ENCODE measurements at places on chromosomes 3 and 15. TPM values are rescaled to one million over a fixed set of nuclear protein-coding genes. Genes with fewer than 3 reads are reported as not detected.

DNA sequence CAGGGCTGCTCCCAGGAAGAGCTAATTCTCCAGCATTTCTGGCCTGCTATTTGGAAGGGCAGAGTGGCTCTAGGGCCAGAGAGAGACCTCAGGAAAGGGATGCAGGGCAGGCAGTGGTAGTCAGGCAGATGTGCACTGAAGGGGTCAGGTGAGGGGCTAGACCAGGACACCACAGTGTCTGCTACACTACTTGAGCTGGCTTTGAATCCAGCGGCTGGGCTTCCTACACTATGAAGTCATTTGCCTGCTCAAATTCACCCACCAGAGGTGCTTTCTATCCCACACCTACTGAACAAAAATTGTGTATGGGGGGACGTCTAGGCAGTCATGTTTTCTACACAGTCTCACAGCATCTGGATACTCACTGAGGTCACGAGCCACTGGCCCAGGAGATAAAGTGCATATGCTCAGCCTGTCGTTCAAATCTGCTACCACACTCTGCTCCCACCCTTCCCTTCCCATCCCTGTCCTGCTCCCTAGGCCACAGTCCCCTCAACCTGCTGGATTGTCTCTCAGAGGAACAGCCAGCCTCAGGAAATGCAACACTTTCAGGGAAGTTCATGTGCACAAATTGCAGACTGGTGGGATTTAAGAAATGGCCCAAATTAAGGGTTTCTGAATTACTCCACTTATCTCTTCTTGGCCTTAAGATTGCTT, 49.9 kb upstream of the SLC6A11 start:
- H3K4me3 ChIP-seq: no peak overlapping the region
- no peaks in the 10 kb centered on the region for H3K4me1 ChIP-seq
- peaks cover 33% of the 10 kb centered on the region for H3K27me3 ChIP-seq
- no peaks in the 10 kb centered on the region for H3K36me3 ChIP-seq
- no peak overlapping the region for H3K27ac ChIP-seq

DNA sequence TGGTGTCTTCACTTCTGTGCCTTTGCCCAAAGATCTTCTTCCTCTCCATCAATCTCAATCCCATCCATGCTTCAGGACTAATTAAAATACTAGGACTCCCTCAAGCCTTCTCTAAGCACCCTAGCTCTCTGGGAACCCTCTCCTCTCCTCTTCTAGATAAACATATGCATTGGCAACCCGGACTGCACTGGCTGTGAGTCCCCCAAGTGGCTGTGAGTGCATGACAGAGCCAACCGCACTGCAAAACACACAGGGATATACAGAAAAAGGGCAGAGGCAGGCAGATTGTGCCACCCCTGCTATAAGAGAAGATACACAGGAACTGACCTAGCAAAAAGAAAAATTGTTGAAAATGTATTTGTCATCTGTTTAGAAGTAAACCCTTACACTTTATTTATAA, 457.1 kb downstream of the MFSD1 start:
- no peaks in the 10 kb centered on the region for H3K4me1 ChIP-seq
- H3K4me3 ChIP-seq: no peak overlapping the region
- no peak overlapping the region for H3K27ac ChIP-seq

- H3K4me3 ChIP-seq: no peak overlapping the region
- no peaks in the 10 kb centered on the region for H3K4me1 ChIP-seq
- H3K36me3 ChIP-seq: no peaks in the 10 kb centered on the region
- no peaks in the 10 kb centered on the region for H3K27me3 ChIP-seq
These were observed 569.8 kb downstream of the VGLL3 start for GRCh38 chr3:86420990-86421739.

GRCh38 chr15:90075420-90076289, 26.6 kb downstream of the IDH2 start:
- DNase-seq: no peak
- H3K4me1 ChIP-seq: peaks cover 8% of the 10 kb centered on the region
- no peak overlapping the region for H3K27ac ChIP-seq
- no peaks in the 10 kb centered on the region for H3K27me3 ChIP-seq
- peaks cover 55% of the 10 kb centered on the region for H3K36me3 ChIP-seq

GRCh38 chr3:40780291-40780924, 255.6 kb downstream of the ZNF621 start:
- no peaks in the 10 kb centered on the region for H3K36me3 ChIP-seq
- H3K4me3 ChIP-seq: no peak overlapping the region
- H3K4me1 ChIP-seq: no peaks in the 10 kb centered on the region

- no peak overlapping the region for H3K4me3 ChIP-seq
- H3K27ac ChIP-seq: no peak overlapping the region
- H3K27me3 ChIP-seq: no peaks in the 10 kb centered on the region
- no peaks in the 10 kb centered on the region for H3K4me1 ChIP-seq
These were observed 65.3 kb downstream of the MEIS2 start for GRCh38 chr15:37034835-37035748.

DNA sequence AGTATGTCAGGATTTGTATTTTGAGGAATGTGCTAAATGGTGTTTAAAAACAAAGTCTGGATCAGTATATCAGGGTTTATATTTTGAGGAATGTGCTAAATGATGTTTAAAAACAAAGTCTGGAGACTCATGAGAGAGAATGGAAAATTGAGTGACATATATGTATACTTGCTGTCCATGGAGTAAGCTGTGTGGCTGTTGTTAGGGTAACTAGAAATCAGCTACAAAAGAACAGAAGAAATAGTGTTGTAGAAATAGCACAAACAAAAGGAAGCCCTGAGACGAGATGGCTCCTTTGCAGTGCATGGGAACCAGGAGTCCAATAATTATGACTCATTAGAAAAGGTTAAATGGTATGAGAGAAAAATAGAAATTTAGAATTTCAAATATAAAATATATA, 282.7 kb upstream of the MANF start:
- peaks cover 7% of the 10 kb centered on the region for H3K27me3 ChIP-seq
- no peak for DNase-seq
- no peak overlapping the region for H3K4me3 ChIP-seq
- no peak overlapping the region for H3K27ac ChIP-seq
- no peaks in the 10 kb centered on the region for H3K36me3 ChIP-seq

- H3K27me3 ChIP-seq: no peaks in the 10 kb centered on the region
- H3K4me3 ChIP-seq: no peak overlapping the region
- no peaks in the 10 kb centered on the region for H3K4me1 ChIP-seq
- no peaks in the 10 kb centered on the region for H3K36me3 ChIP-seq
- DNase-seq: no peak
These were observed 264.8 kb downstream of the PTPRG start for GRCh38 chr3:61826161-61826560.

- H3K4me3 ChIP-seq: no peak overlapping the region
- no peak for DNase-seq
- no peaks in the 10 kb centered on the region for H3K4me1 ChIP-seq
- H3K27me3 ChIP-seq: no peaks in the 10 kb centered on the region
- H3K36me3 ChIP-seq: no peaks in the 10 kb centered on the region
These were observed 143.6 kb downstream of the USP13 start for GRCh38 chr3:179796421-179796820.

DNA sequence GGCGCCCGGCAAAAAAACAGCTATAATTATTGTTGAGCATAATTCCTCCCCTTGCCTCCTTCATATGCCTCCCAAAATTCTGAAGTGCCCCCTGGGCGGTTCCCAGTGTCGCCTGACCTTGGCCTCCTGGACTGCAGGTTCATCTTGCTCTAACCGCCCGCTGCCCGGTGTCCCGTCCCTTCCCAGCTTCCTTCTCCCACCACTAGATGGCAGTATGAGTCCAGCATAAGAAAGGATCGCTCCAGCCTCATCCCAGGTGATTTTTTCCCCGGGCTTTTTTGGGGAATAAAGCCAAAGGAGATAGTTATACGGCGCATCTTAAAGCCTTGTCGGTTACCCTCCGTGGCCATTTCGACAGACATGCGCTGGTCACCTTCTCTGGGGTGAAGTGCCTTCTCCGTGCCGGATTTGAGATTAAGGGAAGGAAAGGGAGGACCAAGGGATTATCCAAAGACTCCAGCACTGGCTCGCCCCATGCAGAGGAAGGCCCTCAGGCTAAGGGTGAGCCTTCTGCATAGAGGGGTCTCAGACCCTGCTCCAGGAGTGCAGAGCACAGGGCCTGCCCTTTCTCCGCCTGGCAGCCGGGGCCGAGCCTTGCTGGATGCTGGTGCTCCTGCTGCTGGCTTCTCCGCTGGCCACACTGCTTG, 45.8 kb upstream of the TRA2B start:
- H3K36me3 ChIP-seq: no peaks in the 10 kb centered on the region
- H3K27ac ChIP-seq: peak overlapping the region; percentile 30
- H3K4me3 ChIP-seq: no peak overlapping the region
- peaks cover 4% of the 10 kb centered on the region for H3K4me1 ChIP-seq
- DNase-seq: peak; percentile 37

DNA sequence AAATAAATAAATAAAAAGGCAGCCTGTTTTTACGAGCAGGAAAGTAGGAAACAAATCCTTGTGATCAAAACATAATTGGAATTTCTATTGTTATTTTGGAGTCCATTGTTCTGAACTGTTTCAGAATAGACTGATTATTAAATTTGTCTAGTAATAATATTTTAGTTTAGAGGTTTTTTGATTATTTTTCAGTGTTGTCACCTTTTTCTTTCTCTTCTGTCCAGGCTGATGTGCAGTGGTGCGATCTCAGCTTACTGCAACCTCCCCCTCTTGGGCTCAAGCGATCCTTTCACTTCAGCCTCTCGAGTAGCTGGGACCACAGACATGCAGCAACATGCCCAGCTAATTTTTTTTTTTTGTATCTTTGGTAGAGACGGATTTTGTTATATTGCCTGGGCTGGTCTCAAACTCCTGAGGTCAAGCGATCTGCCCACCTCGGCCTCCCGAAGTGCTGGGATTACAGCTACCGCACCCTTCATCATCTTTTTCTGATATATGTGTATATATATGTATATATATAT, 38.0 kb downstream of the KAT2B start:
- H3K36me3 ChIP-seq: peaks cover 43% of the 10 kb centered on the region
- H3K27me3 ChIP-seq: no peaks in the 10 kb centered on the region
- H3K4me3 ChIP-seq: no peak overlapping the region
- DNase-seq: no peak
- no peak overlapping the region for H3K27ac ChIP-seq
- H3K4me1 ChIP-seq: peaks cover 13% of the 10 kb centered on the region

DNA sequence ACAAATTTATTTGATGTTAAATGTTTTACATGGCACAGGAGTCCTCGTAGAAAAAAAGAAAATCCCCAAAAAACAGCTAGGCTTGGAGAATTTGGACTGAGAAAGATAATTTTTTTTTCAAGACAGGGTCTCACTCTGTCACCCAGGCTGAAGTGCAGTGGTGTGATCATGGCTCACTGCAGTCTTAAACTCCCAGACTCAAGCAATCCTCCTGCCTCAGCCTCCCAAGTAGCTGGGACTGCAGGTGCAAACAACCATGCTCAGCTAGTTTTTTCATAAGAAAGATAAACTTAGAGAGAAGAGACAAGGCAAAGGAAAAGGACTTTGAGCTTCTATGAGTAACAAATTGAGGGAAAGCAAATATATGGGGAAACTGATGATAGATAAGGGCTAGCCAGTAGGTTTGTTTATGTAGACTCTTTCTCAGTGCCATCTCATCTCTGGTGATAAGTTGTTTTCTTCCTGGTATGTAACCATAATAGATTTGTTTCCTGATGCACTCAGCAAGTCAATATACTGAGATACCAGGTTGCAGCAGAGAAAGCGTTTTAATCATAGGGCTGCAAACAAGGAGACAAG, 13.1 kb upstream of the TRMT10C start:
- no peak overlapping the region for H3K4me3 ChIP-seq
- no peaks in the 10 kb centered on the region for H3K4me1 ChIP-seq
- peaks cover 5% of the 10 kb centered on the region for H3K27me3 ChIP-seq
- DNase-seq: no peak
- no peaks in the 10 kb centered on the region for H3K36me3 ChIP-seq

DNA sequence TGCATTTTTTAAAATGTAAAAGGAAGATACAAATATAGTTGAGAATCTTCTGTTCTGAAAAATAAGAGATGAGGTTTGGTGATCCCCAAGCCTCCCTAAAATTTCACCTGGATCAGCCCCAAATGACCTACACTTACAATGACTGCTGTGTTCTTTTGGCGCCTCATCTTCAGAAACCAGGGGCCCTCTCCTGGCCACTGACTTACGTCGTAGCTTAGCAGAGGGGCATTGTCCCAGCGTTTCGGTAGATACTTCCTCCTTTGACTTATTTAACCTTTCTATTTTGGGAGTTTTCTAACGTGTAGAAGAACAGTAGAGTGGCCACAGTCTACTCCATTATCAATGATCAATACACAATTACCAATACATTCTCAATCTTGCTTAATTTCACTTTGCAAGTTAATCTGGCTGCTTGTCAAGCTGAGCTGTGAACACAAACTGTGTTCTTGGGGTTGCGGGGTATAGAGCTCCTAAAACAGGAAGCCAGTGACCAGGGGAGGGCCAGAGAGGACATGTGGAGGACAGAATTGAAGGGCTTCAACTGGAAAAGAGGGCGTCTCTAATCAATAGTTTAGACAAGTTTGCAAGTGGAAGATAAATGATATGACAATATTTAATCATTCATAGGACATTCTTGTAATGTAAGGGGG, 419.5 kb downstream of the LPP start:
- peak overlapping the region; percentile 39 for H3K4me3 ChIP-seq
- H3K27ac ChIP-seq: peak overlapping the region; percentile 82
- H3K27me3 ChIP-seq: no peaks in the 10 kb centered on the region
- DNase-seq: no peak

- H3K4me1 ChIP-seq: no peaks in the 10 kb centered on the region
- H3K36me3 ChIP-seq: no peaks in the 10 kb centered on the region
- peaks cover 3% of the 10 kb centered on the region for H3K27me3 ChIP-seq
- H3K27ac ChIP-seq: no peak overlapping the region
These were observed 270.8 kb upstream of the TOPAZ1 start for GRCh38 chr3:43970920-43971319.

DNA sequence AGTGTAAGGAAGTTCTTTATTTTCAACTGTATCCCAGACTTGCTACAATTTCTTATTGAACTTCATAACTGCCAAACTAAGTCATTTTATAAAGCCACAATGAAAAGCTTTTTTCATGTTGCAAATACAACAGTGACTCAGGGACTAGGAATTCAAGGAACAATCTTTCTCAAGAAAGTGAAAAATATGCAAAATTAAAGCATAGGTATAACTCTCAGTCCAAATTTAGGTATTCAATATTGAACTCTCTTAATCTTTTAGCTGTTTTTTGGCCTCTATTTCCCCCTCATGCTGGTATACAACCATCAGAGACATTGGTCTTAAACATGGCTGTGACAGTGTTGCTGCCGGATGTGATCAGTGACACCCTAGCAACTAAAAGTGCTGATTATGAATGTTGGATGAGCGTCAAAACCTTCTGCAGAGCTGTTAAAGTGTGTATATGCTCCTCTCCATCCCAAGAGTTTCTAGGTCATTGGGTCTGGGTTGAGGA, 476.9 kb downstream of the ZNF385D start:
- H3K4me3 ChIP-seq: no peak overlapping the region
- no peak overlapping the region for H3K27ac ChIP-seq
- no peaks in the 10 kb centered on the region for H3K36me3 ChIP-seq
- no peaks in the 10 kb centered on the region for H3K4me1 ChIP-seq
- DNase-seq: no peak
- H3K27me3 ChIP-seq: no peaks in the 10 kb centered on the region

- H3K27ac ChIP-seq: no peak overlapping the region
- no peak for DNase-seq
- no peaks in the 10 kb centered on the region for H3K36me3 ChIP-seq
These were observed 485.8 kb downstream of the GABRG3 start for GRCh38 chr15:27456807-27457206.

Gene DAZL
- not detected for total RNA-seq

Gene P3H2
- not detected for total RNA-seq

Gene TRIM42
- total RNA-seq: not detected

Gene LRRC31
- not detected for total RNA-seq

Gene GOLGA8Q
- 0.64 TPM for total RNA-seq

Gene GPR87
- total RNA-seq: not detected

Gene THRB
- 0.31 TPM for total RNA-seq

Gene NEK11
- total RNA-seq: 1.5 TPM

Gene C3orf49
- total RNA-seq: not detected

Gene HCN4
- total RNA-seq: not detected

Gene ANKRD34C
- not detected for total RNA-seq

Data from activated B cell treated with CpG ODN at 0.5 μM for 24 hours (primary cell).